ENCODE measurements at places on chromosomes 11 and 22. TPM values are rescaled to one million over a fixed set of nuclear protein-coding genes. Genes with fewer than 3 reads are reported as not detected.

DNA sequence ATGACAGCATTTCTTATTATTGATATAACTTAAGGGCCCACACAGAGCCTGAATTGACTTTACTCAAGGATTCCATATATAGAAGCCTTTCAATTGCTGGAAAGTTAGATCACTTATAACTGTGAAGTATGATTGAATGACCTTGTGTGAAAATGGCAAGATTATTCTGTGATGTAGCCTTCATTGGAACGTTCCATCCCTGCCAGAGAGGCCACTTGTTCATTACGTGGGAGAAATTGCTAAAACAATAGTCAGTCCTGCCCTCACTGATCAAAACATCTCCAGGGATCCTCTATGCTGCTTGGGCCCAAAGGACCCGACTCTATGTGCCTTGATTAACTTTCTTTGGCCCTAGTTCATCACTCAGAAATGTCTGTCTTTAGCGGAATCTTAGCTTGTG is 159.5 kb upstream of the BLID start:
- DNase-seq: no peak
- H3K27me3 ChIP-seq: peaks cover 5% of the 10 kb centered on the region
- H3K36me3 ChIP-seq: no peaks in the 10 kb centered on the region
- no peaks in the 10 kb centered on the region for H3K4me1 ChIP-seq
- no peak overlapping the region for H3K4me3 ChIP-seq

DRD2 gene
- not detected for total RNA-seq

GRCh38 chr22:24001314-24001713 is 3.9 kb downstream of the GSTT4 start:
- no peak overlapping the region for H3K4me3 ChIP-seq
- H3K27me3 ChIP-seq: no peaks in the 10 kb centered on the region
- no peaks in the 10 kb centered on the region for H3K4me1 ChIP-seq
- no peaks in the 10 kb centered on the region for H3K36me3 ChIP-seq
- no peak overlapping the region for H3K27ac ChIP-seq

MAPK8IP1 gene
- total RNA-seq: 0.22 TPM

CDCA5 gene
- total RNA-seq: 174 TPM

DNA sequence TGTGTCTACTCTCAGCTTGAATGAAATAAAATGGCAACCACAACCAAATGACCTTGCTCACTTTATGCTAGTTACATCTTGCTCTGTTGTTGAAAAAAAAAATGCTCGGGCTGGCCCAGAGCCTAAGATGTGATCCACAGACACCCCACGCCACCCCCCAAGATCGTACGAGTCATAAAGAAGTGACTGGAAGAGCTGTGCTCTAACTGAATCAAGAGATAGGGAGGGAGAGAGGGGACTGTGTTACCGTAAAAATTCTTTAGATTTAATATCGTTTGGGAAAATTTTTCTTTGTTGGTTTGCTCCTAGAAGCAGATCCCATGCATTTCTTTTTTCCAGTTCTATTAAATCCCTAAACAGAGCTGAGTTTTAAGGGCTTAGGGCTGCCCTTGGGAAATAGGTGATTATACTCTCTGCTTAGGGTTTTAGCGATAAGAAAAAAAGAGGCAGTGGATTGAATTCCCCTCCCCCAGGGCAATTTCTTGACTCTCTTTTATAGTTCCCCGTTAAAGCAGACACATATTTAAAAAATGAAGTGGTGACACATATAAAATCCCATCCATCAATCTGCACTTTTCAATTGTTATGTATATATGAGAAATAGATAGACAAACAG is 14.5 kb downstream of the MAML2 start:
- no peak overlapping the region for H3K4me3 ChIP-seq
- H3K27me3 ChIP-seq: no peaks in the 10 kb centered on the region
- peak overlapping the region; percentile 82 for H3K27ac ChIP-seq
- H3K36me3 ChIP-seq: peaks cover 32% of the 10 kb centered on the region
- H3K4me1 ChIP-seq: peaks cover 83% of the 10 kb centered on the region

BAIAP2L2 gene
- total RNA-seq: 1.6 TPM

DNA sequence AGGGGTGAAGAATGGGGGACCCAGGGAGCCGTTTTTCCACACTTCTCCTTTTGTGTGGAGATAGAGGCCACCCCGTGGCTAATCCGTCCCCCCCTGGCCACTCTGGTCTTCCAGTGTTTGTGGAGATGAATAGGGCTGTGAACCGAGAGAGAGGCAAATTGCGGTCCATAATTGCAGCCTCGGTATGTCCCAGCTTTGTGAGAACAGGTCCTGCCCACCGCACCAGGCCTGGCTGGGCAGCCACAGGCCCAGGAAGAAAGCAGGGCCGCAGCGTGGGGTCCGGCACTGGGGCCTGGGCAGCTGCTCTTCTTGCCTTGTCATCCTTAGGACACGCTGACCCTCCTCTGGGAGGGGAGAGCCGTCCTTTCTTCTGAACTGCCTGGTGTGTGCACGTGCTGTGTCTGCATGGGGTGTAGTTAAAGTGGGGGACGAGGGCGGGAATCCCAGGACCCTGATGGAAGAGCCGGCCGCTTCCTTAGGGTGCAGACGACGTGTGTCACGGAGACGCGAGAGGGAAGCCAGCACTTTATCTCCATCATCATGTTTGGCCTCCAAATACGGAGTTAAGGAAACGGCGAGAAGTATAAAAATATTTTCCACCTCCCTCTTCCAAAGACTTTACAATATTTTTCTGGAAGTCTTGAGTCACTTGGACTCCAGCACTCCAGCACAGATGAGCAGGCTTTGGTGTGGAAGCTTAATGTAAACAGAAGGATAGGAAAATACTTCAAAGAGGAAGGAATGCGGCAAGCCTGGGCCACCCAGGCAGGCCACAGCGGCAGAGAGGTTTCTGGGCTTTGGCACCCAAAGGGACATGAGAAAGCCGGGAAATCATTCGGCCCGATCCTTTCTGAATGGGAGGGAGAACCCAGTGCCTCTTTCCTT is 1248.4 kb downstream of the BRD1 start:
- H3K4me1 ChIP-seq: peaks cover 2% of the 10 kb centered on the region
- peaks cover 11% of the 10 kb centered on the region for H3K27me3 ChIP-seq
- no peak overlapping the region for H3K27ac ChIP-seq
- no peak overlapping the region for H3K4me3 ChIP-seq
- DNase-seq: no peak

DNA sequence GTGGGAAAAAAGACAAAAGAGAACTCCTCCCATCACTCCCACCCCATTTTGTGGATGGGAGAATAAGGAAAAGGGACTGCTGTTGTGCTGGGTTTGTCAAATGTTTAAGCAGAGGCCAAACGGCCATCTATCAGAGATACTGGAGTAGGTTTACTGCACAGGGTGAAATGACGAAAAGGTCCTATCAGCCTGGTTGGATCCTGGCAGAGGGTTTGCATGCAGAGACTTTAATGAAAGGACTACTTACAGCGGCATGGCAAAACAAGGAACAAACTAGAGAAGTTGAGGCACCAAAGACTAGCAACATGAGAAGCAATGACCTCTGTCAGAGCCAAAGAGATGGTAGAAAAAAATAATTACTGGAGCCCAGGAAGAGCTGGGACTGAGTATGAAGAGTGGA is 32.2 kb upstream of the HEPHL1 start:
- no peaks in the 10 kb centered on the region for H3K4me1 ChIP-seq
- no peak overlapping the region for H3K4me3 ChIP-seq
- no peak for DNase-seq
- peaks cover 13% of the 10 kb centered on the region for H3K27me3 ChIP-seq

SCGB1D1 gene
- total RNA-seq: not detected

CD3G gene
- 106 TPM for total RNA-seq

POU2AF2 gene
- total RNA-seq: not detected

DNA sequence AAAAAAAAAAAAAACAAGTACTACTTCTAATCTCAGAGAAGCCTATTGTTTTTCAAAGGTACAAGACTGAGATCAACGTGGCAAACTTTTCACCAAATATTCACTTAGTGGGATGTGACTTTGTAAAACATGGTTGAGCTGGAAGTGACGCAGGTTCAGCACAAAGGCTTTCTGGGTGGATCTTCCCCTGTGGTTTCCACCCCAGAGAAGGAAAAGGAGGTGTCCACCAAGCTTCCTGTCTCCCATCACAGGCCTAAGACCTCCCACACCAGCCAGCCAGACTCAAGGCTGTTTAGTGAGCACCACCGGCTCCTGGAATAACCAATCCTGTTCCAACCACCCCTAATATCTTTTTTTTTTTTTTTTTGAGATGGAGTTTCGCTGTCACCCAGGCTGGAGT is 5.7 kb downstream of the TMEM184B start:
- no peaks in the 10 kb centered on the region for H3K27me3 ChIP-seq
- H3K4me3 ChIP-seq: peak overlapping the region; percentile 32
- peak; percentile 76 for DNase-seq
- peaks cover 53% of the 10 kb centered on the region for H3K4me1 ChIP-seq

DGAT2 gene
- total RNA-seq: 3.4 TPM

DNA sequence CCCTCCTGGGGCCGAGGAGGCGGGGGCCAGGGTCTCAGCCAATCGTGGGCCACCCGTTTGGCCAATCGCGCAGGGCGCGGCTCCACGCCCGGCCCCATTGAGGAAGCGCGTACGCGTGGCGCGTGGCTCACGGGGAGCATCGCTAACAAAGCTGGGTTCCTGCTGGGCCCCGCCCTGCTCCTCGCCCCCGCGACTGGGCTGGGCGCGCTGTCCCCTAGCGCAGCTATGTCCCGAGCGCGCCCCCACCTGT is 614 bp upstream of the ASCL2 start:
- peaks cover 17% of the 10 kb centered on the region for H3K4me1 ChIP-seq
- no peaks in the 10 kb centered on the region for H3K36me3 ChIP-seq
- DNase-seq: no peak
- H3K27ac ChIP-seq: no peak overlapping the region

PHRF1 gene
- total RNA-seq: 26.1 TPM

- H3K27ac ChIP-seq: no peak overlapping the region
- H3K36me3 ChIP-seq: no peaks in the 10 kb centered on the region
- no peaks in the 10 kb centered on the region for H3K4me1 ChIP-seq
- peaks cover 9% of the 10 kb centered on the region for H3K27me3 ChIP-seq
- no peak for DNase-seq
These were observed 93.8 kb upstream of the LMO1 start for GRCh38 chr11:8357505-8357888.

BARX2 gene
- 3.2 TPM for total RNA-seq

- H3K4me3 ChIP-seq: peak overlapping the region; percentile 52
- H3K27me3 ChIP-seq: no peaks in the 10 kb centered on the region
- peaks cover 17% of the 10 kb centered on the region for H3K4me1 ChIP-seq
These were observed 21.4 kb downstream of the CHKA start for GRCh38 chr11:68099474-68100405.

CHRNA10 gene
- total RNA-seq: 0.44 TPM

- H3K4me1 ChIP-seq: no peaks in the 10 kb centered on the region
- DNase-seq: no peak
- H3K27me3 ChIP-seq: no peaks in the 10 kb centered on the region
- no peak overlapping the region for H3K4me3 ChIP-seq
These were observed 112.0 kb upstream of the ARHGAP42 start for GRCh38 chr11:100574894-100575769.

GRCh38 chr11:84691830-84692229 is 935.3 kb downstream of the DLG2 start:
- no peaks in the 10 kb centered on the region for H3K27me3 ChIP-seq
- no peak overlapping the region for H3K4me3 ChIP-seq

- peaks cover 3% of the 10 kb centered on the region for H3K4me1 ChIP-seq
- DNase-seq: no peak
- H3K27me3 ChIP-seq: no peaks in the 10 kb centered on the region
- H3K4me3 ChIP-seq: no peak overlapping the region
These were observed 72.1 kb downstream of the ATXN10 start for GRCh38 chr22:45743687-45744086.

GGTLC3 gene
- not detected for total RNA-seq

GRCh38 chr11:43223026-43223425 is 88.8 kb upstream of the API5 start:
- no peaks in the 10 kb centered on the region for H3K4me1 ChIP-seq
- H3K27me3 ChIP-seq: no peaks in the 10 kb centered on the region
- no peak overlapping the region for H3K27ac ChIP-seq
- no peak for DNase-seq

GRCh38 chr11:72380132-72380503 is 54.2 kb downstream of the CLPB start:
- no peak for DNase-seq
- no peaks in the 10 kb centered on the region for H3K27me3 ChIP-seq
- no peak overlapping the region for H3K4me3 ChIP-seq
- no peak overlapping the region for H3K27ac ChIP-seq

DNA sequence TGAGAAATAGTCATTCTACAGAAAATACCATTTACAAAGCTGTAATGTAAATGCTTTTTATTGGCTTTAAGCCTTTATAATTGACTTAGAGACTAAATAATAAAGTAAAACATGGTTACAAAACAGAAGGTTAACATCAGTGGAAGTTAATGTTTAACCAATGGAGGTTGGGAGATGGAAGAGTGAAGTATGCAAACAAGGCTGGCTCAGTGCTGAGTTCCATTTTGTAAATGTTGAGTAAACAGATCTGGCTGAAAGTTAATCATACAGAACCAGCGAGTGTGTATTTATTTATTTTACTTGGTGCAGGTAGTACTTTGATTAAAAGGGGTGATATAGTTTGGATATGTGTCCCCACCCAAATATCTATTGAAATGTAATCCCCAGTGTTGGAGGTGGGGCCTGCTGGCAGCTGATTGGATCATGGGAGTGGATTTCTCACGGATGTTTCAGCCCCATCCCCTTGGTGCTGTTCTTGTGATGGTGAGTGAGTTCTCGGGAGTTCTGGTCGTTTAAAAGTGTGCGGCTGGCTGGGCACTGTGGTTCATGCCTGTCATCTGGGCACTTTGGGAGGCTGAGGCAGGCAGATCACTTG is 827.4 kb downstream of the OPCML start:
- H3K36me3 ChIP-seq: no peaks in the 10 kb centered on the region
- H3K27me3 ChIP-seq: peaks cover 3% of the 10 kb centered on the region
- no peak for DNase-seq
- H3K4me1 ChIP-seq: no peaks in the 10 kb centered on the region

GRCh38 chr11:66561178-66561974 is 7.0 kb downstream of the CTSF start:
- no peaks in the 10 kb centered on the region for H3K4me1 ChIP-seq
- no peak overlapping the region for H3K4me3 ChIP-seq
- no peaks in the 10 kb centered on the region for H3K36me3 ChIP-seq
- no peak overlapping the region for H3K27ac ChIP-seq
- H3K27me3 ChIP-seq: peaks cover 6% of the 10 kb centered on the region

APOL1 gene
- total RNA-seq: 22.0 TPM

- no peak overlapping the region for H3K27ac ChIP-seq
- no peaks in the 10 kb centered on the region for H3K27me3 ChIP-seq
- H3K4me1 ChIP-seq: no peaks in the 10 kb centered on the region
- no peak for DNase-seq
- no peak overlapping the region for H3K4me3 ChIP-seq
These were observed 997.8 kb upstream of the CHORDC1 start for GRCh38 chr11:91220476-91221202.

Data from activated naive CD4-positive, alpha-beta T cell treated with anti-CD3 and anti-CD28 coated beads for 36 hours (primary cell).